Myometrial cell (primary cell): ENCODE measurements at places on chromosomes 2 and 18. TPM values are rescaled to one million over a fixed set of nuclear protein-coding genes. Genes with fewer than 3 reads are reported as not detected.

The ASAP2 gene
- 25.9 and 28.2 TPM in 2 replicates for total RNA-seq

The MRO gene
- not detected in 2 replicates for total RNA-seq

The EVA1A gene
- total RNA-seq, result 14.5 and 19.0 TPM in 2 replicates

The ANTXR1 gene
- total RNA-seq, result 43.8 and 45.2 TPM in 2 replicates

The ATOH8 gene
- 1.2 and 7.4 TPM in 2 replicates for total RNA-seq

The MARCHF4 gene
- total RNA-seq, result 1.4 and 2.6 TPM in 2 replicates

The DES gene
- 83.3 and 119 TPM in 2 replicates for total RNA-seq

The FEZ2 gene
- 39.2 and 71.8 TPM in 2 replicates for total RNA-seq

The RNF125 gene
- 0.86 and 1.1 TPM in 2 replicates for total RNA-seq
